HEK293T (cell line): ENCODE measurements at places on chromosomes 4 and X.

- DNase-seq = no peak
Measured at GRCh38 chrX:119475389-119476101, 7.3 kb downstream of the SLC25A5 start.

GRCh38 chr4:107828315-107829090 lies 3.8 kb downstream of the SGMS2 start:
- no peak for DNase-seq

DNA sequence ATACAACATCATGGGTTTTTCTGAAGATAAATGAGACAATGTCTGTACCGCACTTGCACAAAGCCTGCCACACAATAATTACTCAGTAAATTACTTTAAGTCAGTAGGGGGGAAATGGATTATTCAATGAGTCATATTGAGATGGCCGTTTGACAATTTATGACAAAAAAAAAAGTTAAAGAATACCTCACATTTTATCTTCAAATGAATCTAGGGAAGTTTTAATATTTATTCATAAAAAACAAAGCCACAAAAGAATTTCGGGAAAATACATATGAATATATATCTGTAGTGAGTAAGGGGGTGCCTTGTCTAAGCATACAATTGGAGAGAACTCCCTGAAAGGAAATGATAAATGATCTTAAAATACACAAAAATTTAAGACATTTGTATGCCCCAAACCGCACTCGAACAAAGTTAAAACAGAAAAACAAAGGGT lies 197.0 kb upstream of the SLC7A11 start:
- DNase-seq = no peak

GRCh38 chrX:20317873-20318272 lies 51.2 kb upstream of the RPS6KA3 start:
- DNase-seq = no peak

DNA sequence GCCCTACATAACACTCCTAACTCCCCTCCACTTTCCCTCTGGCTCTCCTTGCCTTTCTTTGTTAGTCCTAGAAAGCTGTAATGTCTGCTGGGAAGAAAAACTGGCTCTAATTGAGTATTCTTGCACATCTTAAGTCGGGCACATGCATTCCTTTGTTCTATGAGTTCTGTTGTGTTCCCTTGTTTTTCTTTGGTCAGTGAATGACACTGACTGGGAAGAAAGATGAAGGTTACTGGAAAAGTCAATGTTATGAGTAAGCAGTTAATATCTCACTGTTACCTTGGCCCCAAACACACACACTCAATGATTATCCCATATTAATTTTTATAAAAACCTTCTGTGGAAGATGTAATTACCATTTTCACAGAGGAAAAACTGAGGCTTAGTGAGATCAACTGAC lies 215.9 kb downstream of the SOWAHB start:
- no peak for DNase-seq

GRCh38 chr4:111934314-111934713 lies 210.9 kb upstream of the FAM241A start:
- no peak for DNase-seq

DNA sequence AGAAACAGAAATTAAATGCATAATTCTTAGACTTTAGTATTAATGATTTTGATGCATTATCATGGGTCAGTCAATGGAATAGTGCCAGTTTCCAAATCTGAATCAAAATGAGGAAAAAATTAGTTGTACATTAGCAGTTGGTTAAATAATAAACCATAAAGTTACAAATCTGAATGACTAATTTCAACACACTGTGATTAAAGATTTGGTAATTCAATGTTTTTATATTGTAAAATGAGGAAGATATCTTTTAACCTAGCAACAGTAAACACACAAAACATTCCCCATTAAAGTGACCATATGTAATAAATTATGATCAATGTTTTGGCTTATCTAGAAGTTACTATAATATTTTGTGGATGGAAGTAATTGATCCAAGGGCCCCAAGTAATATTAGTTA lies 1.6 kb downstream of the FBXO8 start:
- no peak for DNase-seq

GRCh38 chr4:108458681-108459080 lies 161.7 kb upstream of the RPL34 start:
- DNase-seq = no peak

GRCh38 chrX:29040160-29040559 lies 452.9 kb downstream of the IL1RAPL1 start:
- no peak for DNase-seq

DNA sequence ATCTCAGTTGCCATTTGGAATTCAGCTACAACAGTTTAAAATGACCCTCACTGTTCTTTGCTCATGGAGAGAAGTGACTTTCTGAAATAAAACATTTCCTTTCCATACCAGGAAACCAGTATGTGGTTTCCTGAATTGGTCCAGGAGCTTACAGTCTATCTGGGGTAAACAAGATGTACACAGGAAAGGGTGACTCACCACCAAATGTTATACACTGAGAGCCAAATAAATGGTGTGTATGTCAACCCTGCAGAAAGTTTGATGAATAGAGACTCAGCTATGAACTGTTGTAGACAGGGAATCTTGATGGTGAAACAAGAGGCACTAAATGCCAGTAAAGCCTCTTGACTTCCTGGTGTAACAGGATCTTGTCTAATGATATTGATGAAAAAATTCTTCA lies 100.4 kb downstream of the HS6ST2 start:
- no peak for DNase-seq

DNA sequence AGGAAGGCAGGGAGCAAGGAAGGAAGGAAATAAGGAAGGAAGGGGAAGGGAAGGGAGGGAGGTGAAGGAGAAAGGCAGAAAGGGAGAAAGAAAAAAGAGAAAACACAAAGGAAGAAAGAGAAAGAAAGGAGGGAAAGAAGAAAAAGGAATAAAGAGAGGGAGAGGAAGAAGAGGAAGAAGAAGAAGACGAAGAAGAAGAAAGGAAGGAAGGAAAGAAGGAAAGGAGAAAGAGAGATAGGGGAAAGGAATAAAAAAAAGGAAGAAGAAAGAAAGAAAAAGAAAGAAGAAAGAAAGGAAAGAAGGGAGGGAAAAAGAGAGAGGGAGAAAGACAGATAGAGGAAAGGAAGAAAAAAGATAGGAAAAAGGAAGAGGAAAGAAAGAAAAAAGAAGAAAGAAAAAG lies 128.0 kb downstream of the MXRA5 start:
- no peak for DNase-seq

DNA sequence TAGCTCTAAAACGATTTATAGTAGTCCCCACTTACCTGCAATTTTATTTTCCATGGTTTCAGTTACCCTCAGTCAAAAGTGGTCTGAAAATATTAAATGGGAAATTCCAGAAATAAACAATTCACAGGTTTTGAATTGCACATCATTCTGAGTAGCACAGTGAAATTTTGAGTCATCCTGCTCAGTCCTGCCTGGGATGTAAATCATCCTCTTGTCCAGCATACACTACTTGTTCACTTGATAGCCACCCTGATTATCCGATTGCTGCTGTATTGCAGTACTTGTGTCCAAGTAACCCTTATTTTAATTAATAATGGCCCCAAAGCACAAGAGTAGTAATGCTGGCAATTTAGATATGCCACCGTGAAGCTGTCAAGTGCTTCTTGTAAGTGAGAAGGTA lies 23.5 kb upstream of the BDH2 start:
- DNase-seq = no peak
